Muscle of arm (tissue), 14 donors: ENCODE measurements at places on chromosomes 16 and 17.

- DNase-seq, result peak; percentile 57
These were observed 8.9 kb upstream of the RAPGEFL1 start for GRCh38 chr17:40168262-40168832.

- no peak for DNase-seq
These were observed 56.0 kb downstream of the ACSM2A start for GRCh38 chr16:20507280-20507679.

- no peak for DNase-seq
These were observed 14.7 kb downstream of the RNF43 start for GRCh38 chr17:58402679-58403078.

DNA sequence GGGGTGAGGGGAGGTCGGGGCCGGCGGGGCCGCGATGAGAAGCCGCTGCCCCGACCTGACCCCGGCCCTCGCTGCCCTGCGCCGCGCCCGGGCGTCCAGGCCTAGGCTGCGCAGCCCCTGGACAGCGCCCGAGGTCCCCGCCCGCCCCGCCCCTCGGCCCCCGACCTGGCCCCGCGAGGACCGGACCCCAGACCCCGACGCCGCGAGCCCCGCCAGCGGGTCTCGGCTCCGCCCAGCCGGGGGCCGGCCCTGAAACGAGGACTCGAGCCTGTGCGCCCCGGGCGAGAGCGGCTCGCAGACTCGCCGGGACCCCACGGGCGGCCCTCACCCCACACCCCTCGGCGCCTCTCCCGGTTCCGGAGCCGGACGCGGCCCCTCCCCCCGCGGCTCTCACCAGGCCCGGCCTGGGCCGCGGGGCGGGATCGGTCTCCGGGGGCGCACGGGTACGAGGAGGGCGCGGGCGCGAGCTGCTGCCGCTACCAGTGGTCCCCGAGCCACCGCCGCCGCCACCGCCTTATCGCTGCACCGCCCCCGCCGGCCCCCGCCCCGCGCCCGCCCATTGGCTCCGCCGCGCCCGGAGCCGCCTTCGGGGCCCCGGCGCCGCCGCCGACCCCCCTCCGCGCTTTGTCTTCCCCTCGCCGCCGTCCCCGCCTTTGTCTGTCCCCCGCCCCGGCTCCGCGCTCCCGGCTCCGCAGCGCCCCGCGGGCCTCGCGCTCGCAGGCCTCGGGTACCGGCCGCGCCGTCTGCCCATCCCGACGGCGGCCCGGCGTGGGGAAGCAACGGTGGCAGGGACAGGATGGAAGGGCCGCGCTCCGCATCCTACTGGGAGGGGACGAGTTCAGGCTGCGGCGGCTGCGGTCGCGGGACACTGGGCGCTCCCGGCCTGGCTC lies at the start of gene LIMD2:
LIMD2 (minus strand) TSS at position 488 of the 890 bp plus-strand sequence. CDS start 827 bp downstream, outside the sequence.
- no peak for DNase-seq
